Amniotic epithelial cell (primary cell): ENCODE measurements at places on chromosomes 1 and 21.

- DNase-seq, result no peak
Measured at GRCh38 chr1:151342569-151342968, 4.5 kb downstream of the RFX5 start.

DNA sequence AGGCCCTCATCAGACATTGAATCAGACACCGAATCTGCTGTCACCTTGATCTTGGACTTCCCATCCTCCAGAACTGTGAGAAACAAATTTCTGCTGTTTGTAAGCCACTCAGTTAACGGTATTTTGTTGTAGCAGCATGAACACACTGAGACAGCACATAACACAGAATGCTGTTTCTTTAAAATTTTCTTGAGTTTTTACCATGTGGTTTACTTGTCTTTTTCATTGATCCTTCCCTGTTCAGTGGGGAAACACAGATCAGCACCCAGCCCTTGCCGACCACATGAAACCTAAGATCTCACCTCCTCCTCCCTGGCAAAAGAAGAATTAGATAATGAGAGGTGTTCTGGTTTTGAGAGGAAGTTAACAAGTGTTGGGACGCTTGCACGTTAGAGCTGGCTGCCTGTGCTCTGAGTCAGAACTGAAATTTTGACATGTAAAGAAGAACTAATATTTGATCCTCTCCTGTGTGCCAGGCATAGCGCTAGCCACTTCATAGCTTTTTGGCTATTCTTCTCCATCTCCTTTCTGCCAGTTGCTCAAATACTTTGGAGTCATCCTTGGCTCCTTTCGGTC lies 179.6 kb downstream of the DHRS3 start:
- DNase-seq, result no peak

DNA sequence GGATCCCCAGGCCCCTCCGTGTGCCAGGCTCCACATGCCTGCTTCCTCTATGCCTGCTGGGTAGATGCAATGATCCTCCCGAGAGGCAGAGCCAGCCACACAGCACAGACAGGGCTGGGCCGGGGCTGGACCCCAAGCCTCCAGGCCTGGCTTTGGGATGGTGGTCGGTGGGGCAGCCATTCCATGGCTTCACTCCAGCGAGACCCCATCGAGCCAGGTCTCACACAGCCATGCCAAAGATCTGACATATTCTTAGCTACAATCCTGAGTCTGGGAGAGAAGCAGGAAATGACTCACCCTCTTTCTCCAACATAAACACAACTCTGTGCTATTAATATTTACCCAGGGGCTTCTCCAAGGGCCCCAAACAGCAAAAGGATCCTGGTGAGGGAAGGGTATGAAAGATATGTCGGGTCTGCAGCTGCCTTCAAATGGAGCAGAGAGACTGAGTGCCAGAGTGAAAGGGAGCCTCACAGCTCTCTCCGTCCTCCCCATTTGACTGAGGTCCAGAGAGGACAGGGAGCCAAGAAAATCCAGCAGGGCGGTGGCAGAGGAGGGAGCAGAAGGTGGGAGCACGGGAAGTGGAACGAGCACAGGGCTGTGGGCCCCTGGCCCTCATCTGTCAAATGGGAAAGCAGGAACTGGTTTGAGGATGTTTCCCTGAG lies 639.5 kb downstream of the MATN1 start:
- DNase-seq, result peak; percentile 51

DNA sequence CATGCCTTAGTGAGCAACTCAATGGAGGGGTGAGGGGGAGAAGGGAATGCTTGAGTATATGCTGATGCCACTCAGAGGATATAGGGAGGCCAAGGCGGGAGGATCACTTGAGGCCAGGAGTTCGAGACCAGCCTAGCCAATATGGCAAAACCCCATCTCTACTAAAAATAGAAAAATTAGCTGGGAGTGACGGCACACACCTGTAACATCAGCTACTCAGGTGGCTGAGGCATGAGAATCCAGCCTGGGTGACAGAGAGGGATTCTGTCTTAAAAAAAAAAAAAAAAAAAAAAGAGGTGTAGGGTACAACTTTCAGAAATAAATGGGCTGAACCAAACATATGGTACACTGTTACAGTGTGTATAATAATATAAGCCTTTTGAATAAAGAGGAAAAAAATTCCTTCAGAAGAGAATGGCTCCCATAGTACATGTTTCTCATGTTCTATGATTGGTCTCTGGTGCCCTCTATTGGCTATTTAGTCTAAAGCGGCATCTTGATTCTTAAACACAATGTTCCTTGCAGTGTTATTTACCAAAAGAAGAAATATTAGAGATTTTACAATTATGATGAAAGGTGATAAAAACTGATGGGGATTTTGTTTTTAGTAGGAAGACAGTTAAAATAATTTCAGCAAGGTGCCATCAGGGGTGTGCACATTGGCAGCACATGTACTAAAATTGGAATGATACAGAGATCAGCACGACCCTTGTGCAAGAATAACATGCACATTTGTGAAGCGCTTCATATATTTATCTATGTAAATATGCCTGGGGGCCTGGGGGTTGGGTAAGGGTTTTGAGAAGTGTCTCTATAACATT lies 109.8 kb downstream of the PATJ start:
- DNase-seq, result peak; percentile 67

DNA sequence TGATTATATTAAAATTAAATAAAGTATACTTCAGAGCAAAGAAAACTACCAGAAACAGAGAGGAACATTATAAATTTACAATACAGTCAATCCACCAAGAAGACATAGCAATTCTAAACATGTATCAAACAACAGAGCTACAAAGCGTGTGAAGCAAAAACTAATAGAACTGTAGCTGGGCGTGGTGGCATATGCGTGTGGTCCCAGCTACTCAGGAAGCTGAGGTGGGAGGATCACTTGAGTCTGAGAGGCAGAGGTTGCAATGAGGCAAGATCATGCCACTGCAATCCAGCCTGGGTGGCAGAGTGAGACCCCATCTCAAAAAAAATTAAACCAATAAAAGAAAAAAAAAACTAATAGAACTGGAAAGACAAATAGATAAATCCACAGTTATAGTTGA lies 12.3 kb downstream of the CCDC185 start:
- no peak for DNase-seq

DNA sequence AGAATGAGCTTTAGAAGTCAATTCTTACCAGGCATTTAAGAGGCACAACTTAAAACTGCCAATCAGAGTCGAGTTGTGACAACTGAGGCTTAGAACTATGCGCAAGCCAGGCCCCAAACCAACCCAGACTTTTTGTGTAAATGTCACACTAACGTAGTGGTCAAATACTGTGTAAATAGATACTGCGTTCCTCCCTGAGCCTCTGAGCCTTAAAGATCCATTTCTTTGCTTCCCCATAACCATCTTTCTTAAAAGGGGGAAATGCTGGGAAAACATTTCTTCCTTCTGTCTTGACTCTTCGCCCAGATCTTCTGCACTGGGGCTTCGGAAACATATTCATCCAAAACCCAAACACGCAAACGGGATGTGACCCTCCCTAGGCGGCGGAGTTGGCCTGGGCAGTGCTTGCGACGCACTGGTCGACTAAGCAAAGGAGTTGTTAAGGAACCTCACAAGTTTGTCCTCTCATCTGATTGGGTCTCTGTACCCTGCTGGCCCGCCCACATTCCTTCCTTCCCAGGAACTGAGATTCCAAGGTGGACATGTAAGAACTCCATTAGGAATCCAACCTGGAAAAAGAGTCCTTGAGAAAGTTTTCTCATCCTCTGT lies 2.6 kb downstream of the ADAMTS5 start:
- DNase-seq, result peak; percentile 69

DNA sequence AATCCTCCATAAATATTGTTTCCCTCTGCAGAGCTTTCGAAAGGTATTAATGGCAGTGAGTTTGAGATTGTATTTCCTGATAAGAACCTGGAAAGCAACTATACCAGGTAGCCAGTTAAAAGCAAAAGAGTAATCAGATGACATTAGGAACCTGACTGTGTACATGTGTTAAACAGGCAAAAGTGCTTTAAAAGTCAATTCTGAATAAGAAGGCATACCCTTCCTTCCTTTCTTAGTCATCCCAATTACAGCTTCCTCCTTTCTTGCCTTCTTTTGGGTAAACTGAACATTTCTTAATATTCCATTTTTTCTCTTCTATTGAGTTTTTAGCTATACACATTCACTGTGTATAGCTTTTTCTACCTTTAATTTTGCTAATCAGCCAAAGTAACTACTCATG lies 144.7 kb downstream of the ZNF281 start:
- no peak for DNase-seq

GRCh38 chr1:205943245-205943644 lies at the start of gene SLC26A9:
TSS of gene SLC26A9 (minus strand) at chr1:205943456. CDS start at chr1:205935820, 7,636 bp downstream.
- no peak for DNase-seq

DNA sequence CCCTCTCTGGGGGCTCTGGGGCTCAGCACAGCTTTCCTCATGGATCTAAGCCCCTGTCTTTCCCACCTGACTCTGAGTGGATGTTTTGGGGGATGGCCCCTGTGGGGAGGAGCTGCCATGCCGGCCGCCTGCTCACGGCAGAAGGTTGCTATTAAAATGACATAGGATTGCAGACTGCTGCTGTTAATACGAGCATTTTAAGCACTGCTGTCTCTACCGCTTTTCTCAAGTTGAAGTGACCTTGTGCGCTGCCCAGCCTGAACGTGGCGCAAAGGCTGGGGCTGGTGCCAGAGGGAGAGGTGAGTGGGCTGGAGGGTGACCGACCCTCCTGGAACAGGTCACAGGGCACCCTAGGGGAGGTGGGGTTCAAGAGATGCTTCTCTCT lies 58.4 kb downstream of the DISP3 start:
- no peak for DNase-seq
